ENCODE measurements at places on chromosomes 6 and 20.
A peak's percentile ranks its signal among the peaks of the same experiment; 100 is the strongest.

DNA sequence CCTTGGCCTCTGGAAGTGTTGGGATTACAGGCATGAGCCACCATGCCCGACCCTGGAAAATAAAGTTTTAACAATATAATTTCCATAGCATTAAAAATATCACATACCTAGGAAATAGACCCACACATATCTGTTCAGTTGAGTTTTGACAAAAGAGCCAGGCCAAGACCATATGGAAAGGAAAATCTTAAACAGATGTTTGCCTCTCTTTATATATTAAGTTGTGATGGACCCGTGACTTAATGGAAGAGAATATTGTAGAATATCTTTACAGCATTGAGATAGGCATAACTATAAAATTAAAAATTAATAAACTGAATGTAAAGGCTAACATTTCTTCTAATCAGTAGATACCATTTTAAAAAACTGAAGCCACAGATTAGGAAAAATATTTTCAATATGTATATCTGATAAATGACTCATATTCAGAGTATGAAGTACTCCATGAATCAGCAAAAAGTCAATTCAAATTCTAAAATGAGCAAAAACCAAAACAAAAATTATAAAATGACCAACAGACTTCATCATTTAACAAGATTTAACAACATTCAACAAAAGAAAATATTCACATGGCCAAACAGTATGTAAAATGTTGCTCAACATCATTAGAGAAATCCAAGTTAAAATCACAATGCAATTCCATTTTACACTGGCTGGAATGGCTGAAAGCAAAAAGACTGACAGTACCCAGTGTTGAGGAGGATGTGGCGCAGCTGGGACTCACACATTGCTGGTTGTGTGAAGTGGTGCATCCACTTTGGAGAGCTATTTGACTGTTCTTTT lies 43.3 kb downstream of the GTF2H5 start:
- peak; percentile 33 for DNase-seq

DNA sequence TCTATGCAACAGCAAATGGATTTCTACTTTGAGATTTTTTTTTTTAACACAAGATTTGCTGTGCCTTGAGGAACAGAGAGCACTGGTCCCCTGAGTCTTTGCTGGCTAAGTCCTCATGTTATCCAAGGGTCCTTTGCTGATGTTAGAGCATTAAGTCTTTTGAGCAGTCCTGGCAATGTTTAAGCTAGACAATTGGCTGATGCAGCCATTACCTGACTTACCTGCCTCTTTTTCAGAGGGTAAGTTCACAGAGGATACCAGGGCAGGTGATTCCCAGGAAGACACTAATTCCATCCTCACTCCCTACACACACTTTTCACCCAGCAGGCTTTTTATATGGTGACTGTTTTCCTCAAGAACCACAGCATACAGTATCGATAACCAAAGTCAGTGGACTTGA lies 337.7 kb downstream of the HDGFL1 start:
- no peak for DNase-seq

DNA sequence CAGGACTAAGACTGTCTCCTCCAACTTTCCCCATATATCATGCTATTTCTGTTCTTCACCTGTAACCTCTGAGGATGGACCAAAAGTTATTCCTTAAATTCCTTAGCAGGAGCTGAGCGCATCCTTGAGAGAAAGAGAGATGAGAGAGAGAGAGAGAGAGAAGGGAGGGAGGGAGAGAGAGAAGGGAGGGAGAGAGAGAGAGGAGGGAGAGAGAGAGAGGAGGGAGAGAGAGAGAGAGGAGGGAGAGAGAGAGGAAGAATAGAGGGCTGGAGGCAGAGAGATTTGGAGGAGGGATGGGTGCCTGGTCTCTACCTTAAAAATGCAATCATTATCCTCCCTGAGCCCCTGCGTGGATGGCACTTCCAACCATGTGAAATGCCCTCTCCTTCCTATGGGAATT lies 73.6 kb downstream of the BMP2 start:
- no peak for DNase-seq

GRCh38 chr6:149903938-149904611 lies 6.2 kb upstream of the RAET1E start:
- DNase-seq, result no peak

GRCh38 chr6:157895585-157895984 lies 72.5 kb downstream of the SNX9 start:
- no peak for DNase-seq

GRCh38 chr6:34709386-34709785 lies 12.8 kb upstream of the ILRUN start:
- DNase-seq, result peak; percentile 24

DNA sequence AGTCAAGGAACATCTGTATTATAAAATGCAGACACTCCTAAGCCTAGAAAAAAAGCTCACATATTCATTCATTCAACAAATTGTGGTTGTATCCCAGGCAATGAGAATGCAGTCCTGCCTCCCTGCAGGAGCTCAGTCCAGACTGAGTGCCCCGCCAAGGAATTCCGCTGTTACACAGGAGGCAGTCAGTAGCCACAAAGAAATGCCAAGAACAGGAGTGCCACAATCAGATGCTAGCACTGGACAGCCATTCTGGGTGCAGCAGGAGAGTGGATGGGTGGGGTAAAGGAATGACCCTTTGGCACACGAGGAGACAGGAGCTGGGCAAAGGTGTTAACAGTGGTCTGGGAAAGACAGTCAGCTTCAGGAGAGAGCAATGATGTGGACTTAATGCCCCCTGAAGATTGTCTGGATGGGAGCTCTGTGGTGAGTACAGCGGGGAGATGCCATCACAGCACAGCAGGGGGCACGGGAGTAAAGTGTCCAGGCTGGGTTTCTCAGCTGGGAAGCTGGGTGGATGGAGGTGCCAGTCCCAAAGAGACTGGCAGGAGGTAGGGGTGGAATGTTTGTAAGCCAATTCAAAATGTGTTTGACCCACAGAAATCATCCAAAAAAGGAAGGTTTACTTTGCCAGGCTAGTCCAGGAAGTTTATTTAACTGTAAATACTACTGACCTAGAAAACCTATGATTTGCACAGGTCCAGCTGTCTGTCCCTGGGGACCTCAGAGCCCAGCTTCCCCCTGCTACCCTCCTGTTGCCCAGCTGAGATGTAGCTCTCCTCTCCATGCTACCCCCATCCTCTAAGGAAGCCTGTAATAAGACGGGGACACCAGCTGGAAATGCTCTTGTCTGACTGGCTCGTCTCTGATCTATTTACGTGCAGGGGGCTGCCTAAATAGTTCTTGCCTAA lies 84.1 kb downstream of the SLC23A2 start:
- peak; percentile 23 for DNase-seq

DNA sequence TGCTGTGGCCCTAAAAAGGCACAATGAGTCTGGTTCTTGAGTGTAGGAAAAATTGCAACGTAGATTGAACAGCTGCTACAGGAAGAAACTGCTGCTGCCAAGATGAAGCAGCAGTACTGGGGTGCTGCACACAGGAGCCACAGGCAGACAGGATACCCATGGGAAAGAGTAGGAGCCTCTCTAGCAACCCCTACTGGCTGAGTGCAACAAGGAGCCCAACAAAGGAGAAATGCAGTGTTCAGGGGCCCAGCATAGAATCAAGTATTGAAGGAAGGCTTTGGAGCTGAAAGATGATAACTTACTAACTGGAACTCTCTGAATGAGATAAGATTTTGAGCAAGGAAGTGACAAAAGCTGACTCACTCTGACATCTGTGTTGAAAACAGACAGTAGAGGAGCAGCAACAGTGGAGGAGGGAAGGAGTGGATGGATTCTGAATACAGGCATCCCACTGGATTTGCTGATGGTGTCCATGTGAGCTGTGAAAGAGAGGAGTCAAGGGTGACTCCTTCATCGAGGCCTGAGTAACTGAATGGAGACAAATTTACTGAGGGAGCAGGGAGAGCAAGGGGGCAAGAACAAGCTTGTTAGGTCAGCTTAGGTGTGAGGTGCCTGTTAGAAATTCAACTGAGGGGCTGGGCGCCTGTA lies 534.7 kb upstream of the JARID2 start:
- peak; percentile 62 for DNase-seq

GRCh38 chr20:47334022-47334551 lies 22.4 kb downstream of the ZMYND8 start:
- peak; percentile 59 for DNase-seq

DNA sequence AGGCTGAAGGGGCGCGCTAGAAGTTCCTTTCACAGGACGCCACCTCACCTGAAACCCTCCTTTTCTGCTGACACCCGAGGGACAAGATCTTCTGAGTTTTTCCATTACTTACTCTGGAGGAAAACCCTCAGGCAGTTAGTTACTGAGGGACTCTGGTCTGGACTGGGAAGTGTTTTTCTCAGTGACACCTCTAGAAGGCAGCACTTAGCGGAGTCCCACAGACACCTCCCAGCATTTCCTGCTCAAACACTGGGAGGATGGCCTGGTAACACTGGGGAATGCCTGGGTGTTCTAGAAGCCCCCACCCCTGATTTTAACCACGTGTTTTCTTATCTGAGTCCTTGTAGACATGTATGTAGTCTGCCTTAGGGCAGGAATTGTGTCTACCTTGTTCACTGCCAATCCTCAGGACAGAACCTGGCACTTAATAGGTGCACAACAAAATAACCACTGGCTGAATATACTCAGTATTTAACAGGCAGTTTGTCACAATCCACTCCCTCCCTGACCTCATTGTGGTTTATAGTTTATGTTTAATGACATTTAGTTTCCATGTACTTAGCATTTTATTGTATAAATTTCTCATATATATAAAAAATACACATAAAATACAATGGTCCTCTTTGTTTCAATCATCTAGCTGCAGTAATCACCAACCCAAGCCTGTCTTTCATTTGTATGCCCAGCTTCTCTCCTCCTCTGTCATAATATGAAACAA lies 4.8 kb downstream of the GSTA3 start:
- no peak for DNase-seq

- no peak for DNase-seq
Measured at GRCh38 chr6:42448391-42448790, 3.3 kb downstream of the TRERF1 start.

DNA sequence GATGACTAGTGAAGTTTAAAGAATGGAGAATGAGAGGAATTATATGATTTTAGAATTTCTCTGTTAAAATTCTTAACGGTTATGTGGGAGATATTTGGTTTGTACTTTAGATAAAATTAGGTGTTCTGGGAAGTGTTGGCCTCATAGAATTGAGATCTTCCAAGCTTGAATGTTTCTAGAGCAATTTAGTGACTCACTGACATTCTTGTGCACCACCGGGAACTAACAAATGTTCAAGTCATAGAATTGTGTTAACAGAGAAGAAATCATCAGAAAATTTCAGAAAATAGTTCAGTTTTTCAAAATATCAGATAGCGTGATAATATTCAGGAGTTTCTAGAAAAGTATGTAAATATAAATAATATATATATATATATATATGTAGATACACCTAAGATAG lies 67.9 kb upstream of the BMP5 start:
- peak; percentile 41 for DNase-seq

- DNase-seq, result no peak
Measured at GRCh38 chr6:680251-680650, 12.7 kb downstream of the EXOC2 start.

DNA sequence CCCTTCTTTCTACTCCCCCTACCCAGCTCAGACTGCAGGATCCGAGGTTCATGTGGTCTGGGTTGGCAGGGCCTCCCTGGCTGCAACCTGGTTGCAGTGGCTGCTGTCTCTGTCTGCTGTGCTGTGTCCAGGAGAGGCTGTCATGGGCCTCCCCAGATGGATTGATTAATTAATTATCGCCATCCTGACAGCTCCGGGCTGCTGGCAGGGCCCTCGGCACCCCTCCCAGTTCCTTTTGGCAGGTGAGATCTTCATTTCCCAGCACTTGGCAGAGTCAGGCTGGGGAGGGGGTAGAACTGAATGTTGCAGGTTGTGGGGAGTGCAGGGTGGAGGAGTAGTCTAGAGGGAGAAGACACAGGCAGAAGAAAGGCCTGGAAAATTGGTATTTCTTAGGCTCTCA lies 56.7 kb upstream of the ZFAND3 start:
- no peak for DNase-seq

DNA sequence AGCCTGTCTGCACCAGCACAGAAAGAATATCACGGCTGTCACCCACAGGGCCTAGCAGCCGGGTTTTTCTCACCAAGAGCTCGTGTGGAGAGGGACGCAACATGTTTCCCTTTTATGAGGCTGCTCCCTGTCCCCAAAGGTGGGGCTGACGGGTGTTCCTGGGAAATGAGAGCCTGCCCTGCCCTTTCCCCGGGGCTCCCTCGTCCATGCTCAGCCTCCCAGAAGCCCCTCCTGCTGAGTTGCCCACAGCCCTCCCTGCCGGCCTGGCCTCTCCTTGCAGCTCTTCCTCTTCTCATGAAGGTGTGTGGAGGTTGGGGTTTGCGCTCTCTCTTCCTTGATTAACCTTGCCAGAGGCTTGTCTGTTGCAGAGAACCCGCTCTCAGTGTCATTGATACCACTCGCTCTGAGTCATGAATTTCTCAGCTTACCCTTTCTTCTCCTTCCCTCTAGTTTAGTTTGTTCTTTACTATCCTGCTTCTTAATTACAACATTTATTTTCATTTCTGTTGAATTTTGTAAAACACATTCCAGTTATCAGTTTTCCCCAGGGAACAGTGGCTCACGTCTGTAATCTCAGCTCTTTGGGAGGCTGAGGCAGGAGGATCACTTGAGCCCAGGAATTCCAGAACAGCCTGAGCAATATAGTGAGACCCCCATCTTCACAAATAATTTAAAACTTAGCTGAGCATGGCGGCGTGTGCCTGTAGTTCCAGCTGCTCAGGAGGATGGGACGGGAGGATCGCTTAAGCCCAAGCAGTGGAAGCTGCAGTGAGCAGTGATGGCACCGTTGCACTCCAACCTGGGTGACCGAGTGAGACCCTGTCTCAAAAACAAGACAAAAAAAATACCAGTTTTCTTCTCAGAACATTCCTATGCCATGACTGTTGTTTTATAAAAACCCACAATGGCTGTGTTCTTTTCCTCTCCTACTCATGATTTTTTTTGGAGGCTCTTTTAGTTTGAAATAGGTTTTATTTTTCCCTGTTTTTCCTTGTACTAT lies 103.8 kb downstream of the TMEM242 start:
- no peak for DNase-seq

DNA sequence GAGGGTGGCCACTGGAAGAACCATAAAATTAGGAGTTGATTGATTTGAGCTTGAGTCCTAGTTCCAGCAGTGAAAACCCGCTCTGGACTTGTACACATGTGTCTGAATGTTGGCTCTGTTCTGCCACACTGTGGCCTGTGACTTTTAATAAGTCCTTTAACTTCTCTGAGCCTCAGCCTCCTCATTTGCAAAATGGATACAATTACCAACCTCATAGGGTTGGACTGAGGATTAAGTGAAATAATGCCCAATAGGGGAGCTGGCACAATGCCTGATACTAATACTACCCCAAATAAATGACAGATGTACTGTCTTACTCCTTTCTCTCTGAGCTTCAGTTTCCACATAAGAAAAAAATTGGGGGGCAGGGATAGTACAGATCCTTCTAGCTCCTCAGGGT lies 92.6 kb upstream of the RIPOR2 start:
- no peak for DNase-seq

DNA sequence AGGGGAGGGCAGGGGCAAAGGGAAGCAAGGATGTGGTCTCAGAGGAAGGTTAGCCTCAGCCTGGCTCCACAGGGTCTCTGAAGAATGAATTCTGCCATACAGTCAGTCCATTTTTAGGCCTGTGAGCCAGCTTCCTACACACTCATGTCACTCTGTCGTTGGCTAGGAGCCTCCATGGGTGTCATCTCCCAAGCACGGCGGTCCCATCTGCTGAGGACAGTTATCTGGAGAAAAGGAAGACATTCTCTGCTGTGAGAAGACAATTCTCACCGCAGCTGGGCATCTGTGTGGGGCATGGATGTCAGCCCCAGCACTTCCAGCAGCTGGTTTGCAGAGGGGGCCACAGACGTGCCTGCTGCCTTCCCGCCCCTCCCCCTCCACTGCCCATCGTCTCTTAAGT lies 167.6 kb downstream of the LINC00237 start:
- no peak for DNase-seq

GRCh38 chr20:54980103-54980960 lies 504.9 kb downstream of the DOK5 start:
- no peak for DNase-seq
